ENCODE measurements at places on chromosomes 7 and 10.

DNA sequence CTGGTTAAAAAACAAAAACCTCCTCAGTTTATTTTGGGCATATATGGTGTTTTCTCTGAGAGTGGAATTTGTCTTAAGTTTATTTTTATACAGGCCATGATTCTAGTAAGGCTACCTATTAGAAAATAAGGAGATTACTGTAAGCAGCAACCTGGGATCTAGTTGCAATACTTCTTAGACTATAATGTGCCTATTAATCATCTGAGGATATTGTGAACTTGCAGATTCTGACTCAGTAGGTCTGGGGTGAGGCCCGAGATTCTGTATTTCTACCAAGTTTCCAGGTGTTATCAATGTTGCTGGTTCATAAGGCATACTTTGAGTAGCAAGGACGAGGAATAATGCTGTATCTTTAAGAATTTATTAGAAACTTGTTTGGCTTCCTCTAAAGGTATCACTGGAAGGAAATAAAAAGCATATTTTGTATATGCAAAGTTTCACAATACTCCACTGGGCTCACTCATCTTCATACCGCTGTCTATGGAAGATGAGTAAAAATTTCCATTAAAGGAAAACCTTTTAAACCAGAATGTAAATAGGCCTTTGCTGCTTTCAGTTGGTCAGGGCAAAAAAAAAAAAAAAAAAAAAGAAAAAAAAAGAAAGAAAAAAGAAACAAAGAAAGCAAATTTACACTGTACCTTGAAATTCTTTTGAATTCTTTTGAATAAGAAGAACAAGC lies 105.8 kb downstream of the BMPER start:
- DNase-seq, result no peak

DNA sequence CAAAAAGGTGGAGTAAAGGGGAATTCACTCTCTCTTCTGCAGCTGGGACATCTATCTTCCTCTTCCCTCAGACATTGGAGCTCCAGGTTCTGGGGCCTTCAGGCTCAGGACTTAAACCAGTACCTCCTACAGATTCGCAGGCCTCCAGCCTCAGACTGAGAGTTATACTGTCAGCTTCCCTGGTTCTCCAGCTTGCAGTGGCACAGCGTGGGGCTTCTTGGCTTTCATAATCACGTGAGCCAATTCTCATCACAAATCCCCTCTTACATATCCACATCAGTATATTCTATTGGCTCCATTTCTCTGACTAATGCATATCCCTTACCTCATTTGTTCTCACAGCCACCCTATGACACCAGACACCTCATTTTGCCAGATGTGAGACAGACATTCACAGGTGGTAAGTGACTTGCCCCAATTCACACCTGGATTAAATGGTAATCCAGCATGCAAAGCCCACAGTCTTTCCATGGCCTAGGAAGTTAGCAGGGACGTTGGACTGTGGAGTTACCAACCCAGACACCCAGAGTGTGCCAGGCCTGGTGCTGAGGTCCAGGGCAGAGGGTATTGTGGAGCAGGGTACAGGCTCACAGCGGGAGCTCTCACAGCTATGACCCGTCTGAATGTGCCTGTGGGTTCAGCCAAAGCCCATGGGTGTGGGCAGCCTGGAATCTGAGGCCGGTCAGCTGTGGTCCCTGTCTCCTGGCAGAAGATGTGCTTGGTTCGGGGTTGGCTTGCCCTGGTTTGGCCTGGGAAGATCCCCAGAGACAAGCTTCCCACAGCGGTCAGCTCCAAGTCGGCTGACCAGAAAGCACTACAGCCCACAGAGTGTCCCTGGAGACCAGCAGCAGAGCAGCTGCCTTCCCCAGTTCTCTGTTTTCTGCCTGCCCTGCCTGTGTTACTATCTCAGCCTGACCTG lies 18.4 kb upstream of the ZCCHC24 start:
- no peak for DNase-seq

DNA sequence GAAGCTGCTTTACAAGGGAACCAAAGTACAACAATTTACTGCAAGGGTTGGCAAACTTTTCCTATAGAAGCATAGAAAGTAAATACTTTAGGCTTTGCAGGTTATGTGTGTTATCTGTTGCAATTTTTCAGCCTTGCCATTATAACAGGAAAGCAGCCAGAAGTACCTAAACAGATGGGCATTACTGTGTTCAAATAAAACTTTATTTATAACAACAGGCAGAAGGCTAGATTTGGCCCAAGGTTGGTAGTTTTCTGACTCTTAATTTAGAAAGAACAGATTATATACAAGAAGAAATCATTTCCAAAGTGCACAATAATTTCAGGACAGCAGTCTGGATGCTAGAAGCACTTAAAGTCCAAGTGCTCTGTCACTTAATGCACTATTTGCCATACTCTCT lies 307.1 kb downstream of the ANKRD7 start:
- no peak for DNase-seq

GRCh38 chr10:93656155-93656554 lies 43.8 kb downstream of the PDE6C start:
- no peak for DNase-seq

GRCh38 chr7:38565289-38565688 lies 65.9 kb downstream of the AMPH start:
- DNase-seq, result no peak

DNA sequence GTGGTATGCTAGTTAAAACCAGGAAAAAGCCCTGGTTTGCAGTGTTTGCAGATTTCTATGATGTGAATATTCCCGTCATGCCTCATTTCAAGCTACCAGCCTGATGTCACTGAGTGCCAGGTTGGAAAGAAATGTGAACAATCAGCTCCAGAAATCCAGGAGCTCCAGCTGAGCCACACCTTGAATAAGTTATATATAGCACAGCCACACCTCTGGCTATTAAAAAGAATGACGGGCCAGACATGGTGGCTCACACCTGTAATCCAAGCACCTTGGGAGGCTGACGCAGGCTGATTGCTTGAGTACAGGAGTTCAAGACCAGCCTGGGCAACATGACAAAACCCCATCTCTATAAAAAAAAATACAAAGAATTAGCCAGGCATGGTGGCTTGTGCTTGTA lies 18.7 kb upstream of the SLF2 start:
- DNase-seq, result no peak

GRCh38 chr7:41592236-41592635 lies 110.7 kb downstream of the INHBA start:
- DNase-seq, result no peak

- no peak for DNase-seq
These were observed 103.5 kb upstream of the PRSS1 start for GRCh38 chr7:142645777-142646176.

DNA sequence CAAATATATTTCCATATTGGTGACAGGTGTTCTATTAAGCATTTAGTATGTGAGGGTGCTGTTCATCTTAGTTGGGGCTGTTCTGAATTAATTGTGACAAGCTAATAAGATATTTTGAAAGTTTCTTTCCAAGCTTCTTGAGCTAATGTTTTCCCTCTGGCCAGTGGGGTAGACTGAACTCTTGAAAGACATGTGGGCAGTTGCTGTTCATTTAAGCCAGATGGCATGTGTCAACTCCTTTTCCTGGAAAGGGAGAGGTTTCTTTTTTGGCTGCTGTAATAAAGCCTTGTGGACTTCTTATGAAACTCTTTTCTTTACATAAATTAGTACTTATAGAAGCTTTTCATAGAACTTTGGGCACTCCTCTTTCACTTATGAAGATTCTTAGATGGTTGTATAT lies 21.7 kb downstream of the RAB18 start:
- DNase-seq, result no peak

DNA sequence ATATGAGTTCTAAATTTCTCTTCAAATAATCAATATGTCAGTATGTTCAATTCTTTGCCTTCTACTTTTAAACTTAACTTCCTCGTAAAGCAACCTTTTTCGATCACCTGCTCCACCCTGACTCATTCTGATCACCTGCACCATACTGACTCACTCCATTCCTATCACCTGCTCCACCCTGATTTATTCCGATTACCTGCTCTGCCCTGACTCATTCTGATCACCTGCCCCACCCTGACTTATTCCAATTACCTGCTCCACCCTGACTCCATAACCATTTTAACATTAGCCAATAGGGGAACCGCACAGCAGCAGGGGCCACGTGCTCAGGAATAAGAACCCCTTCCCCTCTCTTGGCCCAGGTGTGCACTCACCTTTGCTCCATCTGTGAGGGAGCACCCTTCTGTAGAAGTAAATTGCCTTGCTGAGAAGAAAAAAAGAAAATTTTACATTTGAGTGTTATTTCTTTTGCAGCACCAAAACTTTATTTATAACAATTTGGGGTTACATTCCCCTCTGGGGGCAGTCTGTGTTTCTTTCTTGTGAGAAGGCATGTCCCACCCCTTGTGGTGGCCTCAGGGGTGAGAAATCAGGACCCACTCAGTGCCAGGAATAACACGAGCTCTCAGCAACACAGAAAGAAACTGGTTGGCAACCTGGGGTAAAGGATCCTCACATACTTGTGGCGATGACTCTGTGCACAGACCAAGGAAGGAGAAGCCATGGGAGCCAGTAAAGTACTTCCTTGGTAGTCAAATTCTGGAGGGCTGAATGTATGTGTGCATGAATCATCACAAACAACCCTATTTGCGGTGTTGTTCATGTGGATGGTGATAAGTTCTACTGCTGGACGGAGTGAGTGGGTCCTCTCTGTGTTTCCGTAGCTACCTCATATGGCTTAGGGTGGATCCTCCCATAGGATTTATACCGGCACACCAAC lies 29.4 kb upstream of the PPP1R9A start:
- no peak for DNase-seq

DNA sequence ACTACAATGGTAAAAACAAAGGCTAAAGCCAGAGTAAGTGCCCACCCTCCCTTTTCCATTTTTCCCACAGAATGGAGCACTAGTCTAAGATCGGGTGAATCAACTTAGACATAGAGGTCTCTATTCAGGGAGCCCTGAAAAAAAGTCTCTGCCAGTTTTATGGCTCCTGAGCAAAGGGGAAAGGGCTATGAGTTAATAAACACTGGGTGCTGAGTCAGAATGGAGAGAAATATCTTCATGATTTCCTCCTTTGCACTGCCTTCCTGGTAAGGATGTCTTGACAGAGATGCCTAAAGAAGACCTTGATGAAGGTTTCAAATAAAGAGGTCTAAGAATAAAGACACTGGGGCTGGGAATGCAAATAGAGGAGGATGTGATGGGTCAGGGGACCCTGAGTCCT lies 607.4 kb upstream of the MBL2 start:
- DNase-seq, result no peak

- DNase-seq, result no peak
These were observed 88.9 kb downstream of the C1GALT1 start for GRCh38 chr7:7271094-7271874.

DNA sequence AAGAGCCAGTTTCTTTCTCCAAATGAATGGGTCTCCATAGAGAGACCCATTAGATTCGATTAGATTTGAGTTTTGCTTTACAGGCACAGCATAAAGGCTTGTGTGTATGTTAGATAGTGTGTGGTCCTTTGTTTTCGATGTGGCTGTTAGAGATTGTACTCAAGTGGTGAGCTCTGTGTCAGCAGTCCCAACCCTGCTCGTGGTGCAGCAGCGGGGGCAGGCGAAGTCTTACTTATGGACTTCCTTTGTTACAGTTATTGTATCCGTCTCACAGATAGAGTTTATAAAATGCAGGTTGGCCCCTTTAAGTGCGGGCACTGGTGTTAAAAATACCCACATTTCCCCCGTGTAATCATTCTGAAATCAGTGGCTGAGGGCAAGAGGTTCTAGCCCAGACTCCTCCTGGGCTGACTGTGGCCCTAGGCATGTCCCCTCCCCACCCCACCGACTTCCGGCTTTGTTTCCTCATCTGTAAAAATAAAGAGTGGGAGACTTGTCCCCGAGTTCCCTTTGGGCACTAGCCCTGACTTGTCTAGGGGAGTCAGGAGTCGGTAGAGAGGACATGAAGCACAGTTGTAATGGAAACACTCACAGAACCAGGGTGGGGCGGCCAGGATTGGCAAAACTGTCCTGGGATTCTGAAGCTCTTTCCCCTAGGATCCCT lies 28.6 kb downstream of the MTURN start:
- peak; percentile 21 for DNase-seq

DNA sequence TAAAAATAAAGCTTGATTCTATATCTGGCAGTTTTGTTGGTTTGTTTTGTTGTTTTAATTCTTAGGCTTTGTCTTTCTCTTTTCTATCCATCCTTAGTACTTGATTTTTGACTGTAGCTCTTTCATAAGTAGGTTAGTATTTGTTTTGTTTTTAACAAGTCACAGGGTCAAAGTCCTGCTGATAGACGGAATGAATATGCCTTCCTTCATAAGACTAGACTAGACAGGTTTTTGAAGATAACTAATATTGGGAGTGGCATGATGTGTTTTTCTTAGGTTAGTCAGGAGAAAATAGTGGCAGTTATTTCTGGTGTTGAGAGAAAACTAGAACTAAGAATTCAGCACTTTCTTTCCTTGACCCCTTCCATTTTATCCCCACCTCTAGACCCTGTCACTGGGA lies 50.4 kb downstream of the CASD1 start:
- DNase-seq, result no peak

DNA sequence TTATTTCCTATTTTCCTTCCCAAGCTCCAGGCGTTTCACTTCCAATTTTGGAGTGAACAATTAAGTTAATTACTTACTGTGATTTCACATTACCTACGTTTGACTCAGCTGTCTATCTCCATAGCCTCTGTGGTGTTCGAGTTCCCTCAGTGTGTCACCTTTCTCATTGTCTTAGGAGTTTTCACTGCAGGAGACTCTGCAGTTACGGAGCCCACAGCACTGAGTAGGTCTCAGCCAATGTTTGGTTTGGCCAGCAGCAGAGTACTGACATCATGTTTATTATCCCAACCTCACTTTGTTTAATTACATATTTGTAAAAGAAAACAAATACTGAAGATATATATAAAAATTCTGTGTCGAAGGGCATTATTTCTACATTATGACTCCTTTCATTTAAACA lies 1123.9 kb downstream of the CNTNAP2 start:
- DNase-seq, result no peak

DNA sequence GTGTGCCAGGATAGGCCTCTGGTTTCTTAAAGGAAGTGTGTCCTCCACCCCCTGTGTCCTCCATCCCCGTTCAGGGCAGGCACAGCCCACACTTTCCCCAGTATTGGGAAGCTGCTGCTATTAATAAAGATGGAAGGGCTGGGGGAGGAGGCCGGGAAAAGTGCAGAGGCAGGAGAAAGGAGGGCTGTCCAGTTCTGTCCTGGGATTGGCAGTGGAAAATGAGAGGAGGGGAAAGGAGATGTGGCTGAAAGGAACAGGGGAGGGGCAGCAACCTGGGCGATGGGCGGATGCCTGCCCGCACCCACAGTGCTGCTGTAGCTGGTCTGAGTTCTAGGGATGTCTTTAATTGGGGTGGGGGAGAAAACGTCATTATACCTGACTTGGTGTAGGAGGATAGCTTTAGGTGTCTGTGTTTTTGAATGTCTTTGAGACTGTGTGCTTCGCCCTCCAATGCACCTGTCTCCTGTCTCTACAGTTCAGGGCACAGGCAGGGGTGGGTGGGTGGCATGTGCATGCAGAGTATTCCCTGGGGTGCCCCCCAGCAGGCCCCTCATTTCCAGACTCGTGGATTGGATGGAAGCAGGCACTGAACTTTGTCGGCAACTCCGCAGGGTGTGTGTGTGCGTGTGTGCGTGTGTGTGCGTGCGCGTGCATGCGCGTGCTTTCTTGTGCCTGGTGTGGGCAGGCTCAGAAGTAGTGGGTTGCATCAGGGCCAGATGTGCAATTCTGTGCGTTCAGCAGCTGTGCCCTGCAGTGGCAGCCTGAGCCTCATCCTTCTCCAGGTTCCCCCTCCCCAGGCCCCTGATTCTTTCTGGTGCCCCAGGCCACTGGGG lies 2.5 kb downstream of the TRIM8 start:
- peak; percentile 63 for DNase-seq

- no peak for DNase-seq
These were observed 635.0 kb downstream of the LRMDA start for GRCh38 chr10:76066457-76066856.
